ENCODE measurements at places on chromosomes 7 and 10. TPM values are rescaled to one million over a fixed set of nuclear protein-coding genes. Genes with fewer than 3 reads are reported as not detected.

The ZNF212 gene
- 10.5 TPM for total RNA-seq

The GRM3 gene
- total RNA-seq = not detected

The DNAAF5 gene
- total RNA-seq = 22.3 TPM

The PSMA2 gene
- 21.2 TPM for total RNA-seq

The SPAM1 gene
- total RNA-seq = not detected

The ADD3 gene
- 74.3 TPM for total RNA-seq

The ABCC2 gene
- 2.5 TPM for total RNA-seq

The SMO gene
- 2.0 TPM for total RNA-seq

The MYO3A gene
- total RNA-seq = 0.47 TPM

The CDHR1 gene
- total RNA-seq = 0.31 TPM

- H3K27me3 ChIP-seq = no peaks in the 10 kb centered on the region
- no peak overlapping the region for H3K4me3 ChIP-seq
- H3K4me1 ChIP-seq = no peaks in the 10 kb centered on the region
- H3K36me3 ChIP-seq = no peaks in the 10 kb centered on the region
- DNase-seq = no peak
These were observed 150.4 kb downstream of the PRKG1 start for GRCh38 chr10:51224671-51225161.

DNA sequence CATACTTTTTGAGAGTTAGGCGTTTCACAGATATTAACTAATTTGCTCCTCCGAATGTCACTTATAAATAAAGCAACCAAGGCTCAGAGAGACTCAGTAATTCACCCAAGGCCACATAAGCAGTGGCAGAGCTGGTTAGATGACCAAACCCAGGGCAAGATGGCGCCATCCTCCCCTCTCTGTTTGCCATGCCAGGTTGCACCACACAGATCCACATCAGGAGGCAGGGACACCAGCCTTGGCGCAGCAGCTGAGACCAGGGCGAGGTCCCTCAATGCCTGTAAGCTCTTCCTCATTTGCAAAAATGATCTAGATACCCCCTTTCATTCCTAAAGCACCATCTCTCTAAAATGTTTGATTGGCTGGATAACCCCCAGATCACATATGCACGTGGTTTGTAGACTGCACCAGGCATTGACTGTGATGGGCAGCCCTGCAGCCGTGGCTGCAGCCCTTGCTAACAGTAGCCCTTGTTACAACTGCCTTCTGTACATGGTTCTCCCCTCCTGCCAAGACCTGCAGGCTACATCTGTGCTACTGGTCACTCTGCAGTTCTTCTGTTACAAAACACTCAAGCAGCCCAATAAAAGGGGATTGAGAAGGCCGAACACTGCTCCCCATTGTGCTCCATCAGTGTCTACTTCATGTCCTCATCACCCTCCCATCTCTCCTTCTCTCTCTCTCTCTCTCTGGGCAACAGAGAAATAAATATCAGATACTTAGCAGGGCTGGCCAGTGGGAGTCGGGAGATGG, 298.6 kb downstream of the PRPF18 start:
- no peak overlapping the region for H3K4me3 ChIP-seq
- H3K27me3 ChIP-seq = no peaks in the 10 kb centered on the region
- no peaks in the 10 kb centered on the region for H3K36me3 ChIP-seq
- H3K4me1 ChIP-seq = peaks cover 7% of the 10 kb centered on the region

DNA sequence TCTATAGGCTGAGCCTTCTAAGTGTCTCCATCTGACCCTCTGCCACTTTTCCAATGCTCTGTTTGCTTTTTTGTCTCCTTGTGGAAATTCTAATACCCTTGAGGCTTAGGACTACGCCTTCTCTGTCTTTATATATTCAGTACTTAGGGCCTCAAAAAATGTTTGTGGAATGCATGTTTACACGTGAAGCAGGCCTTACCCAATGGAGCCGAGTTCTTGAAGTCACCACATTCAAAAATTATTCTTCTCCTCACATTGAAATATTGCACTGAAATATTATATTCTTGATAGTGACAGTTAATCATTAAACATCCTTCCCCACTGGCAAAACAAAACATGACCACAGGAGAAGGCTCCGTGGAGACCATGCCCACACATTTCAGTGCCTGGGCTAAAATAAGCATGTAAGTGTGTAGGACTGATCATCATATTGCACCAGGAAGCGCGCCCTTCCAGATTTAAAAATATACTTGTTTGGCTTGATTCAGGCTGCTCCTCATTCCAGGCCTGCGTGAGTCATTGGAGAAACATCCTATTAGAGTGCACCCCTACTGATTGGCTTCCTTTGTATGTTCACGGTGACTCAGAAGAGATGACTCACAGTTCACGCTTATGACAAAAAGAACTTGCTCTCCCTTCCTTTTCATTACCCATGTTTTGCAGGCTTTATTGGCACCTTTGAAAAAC, 307.4 kb upstream of the AOAH start:
- peaks cover 20% of the 10 kb centered on the region for H3K4me1 ChIP-seq
- peak overlapping the region; percentile 41 for H3K27ac ChIP-seq
- no peak for DNase-seq
- H3K4me3 ChIP-seq = no peak overlapping the region
- H3K36me3 ChIP-seq = no peaks in the 10 kb centered on the region

DNA sequence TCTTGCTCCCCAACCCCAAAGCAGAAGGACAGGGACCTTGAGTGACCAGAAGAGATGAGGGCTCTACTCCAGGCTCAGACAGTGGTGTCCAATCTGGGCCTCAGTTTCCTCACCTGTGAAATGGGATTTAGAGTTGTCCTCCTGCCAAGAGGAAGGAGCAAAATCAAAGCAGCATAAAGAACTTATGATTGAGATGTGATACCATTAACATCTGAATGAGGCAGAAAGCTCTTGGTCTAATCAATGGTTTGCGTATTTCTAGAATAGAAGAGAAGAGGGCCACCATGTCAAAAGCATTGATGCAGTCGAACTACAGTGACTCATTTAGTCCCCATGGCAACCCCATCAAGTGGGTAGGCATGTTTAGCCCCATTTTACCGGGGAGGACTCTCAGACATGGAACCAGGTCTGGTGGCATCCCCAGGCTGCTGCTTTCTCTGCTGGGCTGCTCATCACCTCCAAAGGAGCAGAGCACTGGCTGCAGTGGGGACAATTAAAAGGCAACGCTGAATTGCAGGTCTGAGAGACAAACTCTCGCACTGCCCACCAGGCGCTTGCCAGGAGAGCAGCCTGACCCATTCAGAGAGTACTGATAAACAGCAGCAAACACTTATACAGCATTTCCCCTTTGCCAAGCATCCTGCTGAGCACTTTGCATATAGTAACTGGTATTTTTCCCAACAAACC, 175.9 kb downstream of the NEURL1 start:
- H3K4me3 ChIP-seq = no peak overlapping the region
- H3K36me3 ChIP-seq = no peaks in the 10 kb centered on the region
- no peaks in the 10 kb centered on the region for H3K27me3 ChIP-seq
- DNase-seq = no peak

DNA sequence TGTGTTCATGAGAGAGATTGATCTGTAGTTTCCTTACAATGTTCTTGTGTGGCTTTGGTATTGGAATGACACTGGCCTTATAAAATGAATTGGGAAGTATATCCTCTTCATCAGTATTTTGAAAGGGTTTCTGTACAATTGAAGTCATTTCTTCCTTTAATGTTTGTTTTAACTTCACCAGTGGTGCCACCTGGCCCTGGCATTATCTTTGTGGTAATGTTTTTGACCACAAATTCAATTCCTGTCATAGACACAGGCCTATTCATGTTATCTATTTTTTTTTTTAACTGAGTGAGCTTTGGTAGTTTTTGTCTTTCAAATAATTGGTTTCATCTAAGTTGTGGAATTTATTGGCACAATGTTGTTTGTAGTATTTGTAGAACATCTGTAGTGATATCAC, 127.7 kb downstream of the CDK14 start:
- no peak overlapping the region for H3K27ac ChIP-seq
- DNase-seq = no peak
- peaks cover 23% of the 10 kb centered on the region for H3K4me1 ChIP-seq
- H3K4me3 ChIP-seq = no peak overlapping the region
- no peaks in the 10 kb centered on the region for H3K27me3 ChIP-seq

DNA sequence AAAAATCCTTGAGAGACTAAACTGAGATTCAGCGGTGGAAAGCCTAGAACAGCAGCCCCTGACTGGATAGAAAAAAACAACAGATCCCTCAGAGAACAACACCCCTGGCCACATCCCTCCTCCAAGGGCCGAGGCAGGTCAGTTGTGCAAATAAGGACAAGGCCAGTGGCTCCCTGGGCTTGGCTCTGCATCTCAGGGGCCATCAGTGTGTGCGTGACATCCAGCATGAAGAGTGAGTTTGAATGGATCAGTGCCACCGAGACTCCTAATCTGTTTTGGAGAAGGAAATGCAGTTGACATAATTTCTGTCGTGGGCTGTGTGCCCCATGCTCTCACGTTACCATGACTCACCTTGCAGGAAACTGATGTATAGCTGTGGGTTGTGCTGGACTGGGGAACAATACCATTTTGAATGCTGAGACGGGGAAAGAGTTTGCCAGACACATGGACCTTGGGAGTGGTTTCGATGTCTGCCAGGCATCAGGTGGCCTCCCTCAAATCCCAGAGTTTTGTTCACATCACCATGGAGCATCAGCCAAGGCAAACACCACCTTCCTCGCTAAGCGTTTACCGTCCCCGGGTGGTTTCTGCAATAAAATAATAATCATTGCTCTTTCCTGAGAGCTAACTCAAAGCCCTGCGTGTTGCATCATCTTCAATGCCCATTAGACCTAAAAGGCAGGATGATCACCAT, 153.2 kb upstream of the FZD8 start:
- no peak for DNase-seq
- no peaks in the 10 kb centered on the region for H3K4me1 ChIP-seq
- no peak overlapping the region for H3K27ac ChIP-seq

- DNase-seq = no peak
- H3K4me3 ChIP-seq = no peak overlapping the region
- H3K4me1 ChIP-seq = no peaks in the 10 kb centered on the region
- no peaks in the 10 kb centered on the region for H3K36me3 ChIP-seq
These were observed 29.5 kb upstream of the FBXW4 start for GRCh38 chr10:101724446-101724845.

DNA sequence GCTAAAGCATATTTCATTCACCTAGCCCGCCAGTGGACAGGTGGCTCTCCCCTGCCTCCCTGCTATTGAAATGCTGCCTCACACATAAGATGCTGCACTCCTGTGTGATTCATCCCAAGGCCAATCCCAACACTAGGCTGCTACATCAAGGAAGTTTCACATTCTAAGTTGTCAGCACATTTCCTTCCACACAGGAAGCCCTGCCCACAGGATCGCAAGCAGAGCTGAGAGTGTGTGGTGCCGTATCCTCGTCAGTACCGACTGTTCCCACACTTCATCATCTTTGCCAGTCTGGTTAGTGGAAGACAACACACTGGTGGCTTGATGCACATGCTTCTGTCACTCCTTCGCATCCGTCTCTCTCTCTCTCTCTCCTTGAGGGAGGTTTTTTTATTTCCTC, 194.3 kb upstream of the PPP2R2D start:
- H3K36me3 ChIP-seq = no peaks in the 10 kb centered on the region
- H3K27ac ChIP-seq = no peak overlapping the region
- H3K4me1 ChIP-seq = no peaks in the 10 kb centered on the region

DNA sequence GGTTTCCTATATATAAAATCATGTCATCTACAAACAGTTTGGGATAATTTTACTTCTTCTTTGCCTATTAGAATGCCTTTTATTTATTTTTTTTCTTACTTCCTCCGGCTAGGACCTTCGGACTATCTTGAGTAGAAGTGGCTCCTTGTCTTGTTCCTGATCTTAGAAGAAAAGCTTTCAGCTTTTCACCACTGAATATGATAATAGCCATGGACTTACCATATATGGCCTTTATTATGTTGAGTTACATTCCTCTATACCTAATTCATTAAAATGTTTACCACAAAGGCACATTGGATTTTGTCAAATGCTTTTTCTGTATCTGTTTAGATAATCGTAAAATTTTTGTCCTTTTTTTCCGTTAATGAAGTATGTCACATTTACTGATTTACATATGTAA, 395.7 kb downstream of the NXPH1 start:
- H3K4me1 ChIP-seq = no peaks in the 10 kb centered on the region
- no peak for DNase-seq
- no peak overlapping the region for H3K27ac ChIP-seq
- H3K36me3 ChIP-seq = no peaks in the 10 kb centered on the region
- no peaks in the 10 kb centered on the region for H3K27me3 ChIP-seq
- no peak overlapping the region for H3K4me3 ChIP-seq

- H3K27me3 ChIP-seq = no peaks in the 10 kb centered on the region
- no peaks in the 10 kb centered on the region for H3K36me3 ChIP-seq
- no peak for DNase-seq
- H3K4me3 ChIP-seq = no peak overlapping the region
- H3K4me1 ChIP-seq = no peaks in the 10 kb centered on the region
These were observed 7.5 kb upstream of the DNAJC1 start for GRCh38 chr10:22010973-22011408.

DNA sequence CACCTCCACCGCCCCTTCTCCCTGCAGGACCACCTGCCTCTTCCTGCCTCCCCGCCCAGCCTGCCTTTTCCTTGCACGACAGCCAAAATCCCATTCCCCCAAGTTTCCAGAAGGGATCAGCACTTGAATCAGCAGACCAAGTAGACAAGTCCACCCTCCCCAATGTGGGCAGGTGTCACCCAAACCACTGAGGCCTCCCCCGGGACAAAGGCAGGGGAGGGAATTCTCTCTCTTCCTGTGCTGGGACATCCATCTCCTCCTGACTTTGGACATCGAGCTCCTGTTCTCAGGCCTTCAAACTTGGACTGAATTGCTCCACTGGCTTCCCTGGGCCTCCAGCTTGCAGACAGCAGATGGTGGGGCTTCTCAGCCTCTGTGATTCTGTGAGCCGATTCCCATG, 21.6 kb upstream of the PSMG3 start:
- H3K27ac ChIP-seq = no peak overlapping the region
- no peak overlapping the region for H3K4me3 ChIP-seq
- no peaks in the 10 kb centered on the region for H3K36me3 ChIP-seq
- DNase-seq = no peak

DNA sequence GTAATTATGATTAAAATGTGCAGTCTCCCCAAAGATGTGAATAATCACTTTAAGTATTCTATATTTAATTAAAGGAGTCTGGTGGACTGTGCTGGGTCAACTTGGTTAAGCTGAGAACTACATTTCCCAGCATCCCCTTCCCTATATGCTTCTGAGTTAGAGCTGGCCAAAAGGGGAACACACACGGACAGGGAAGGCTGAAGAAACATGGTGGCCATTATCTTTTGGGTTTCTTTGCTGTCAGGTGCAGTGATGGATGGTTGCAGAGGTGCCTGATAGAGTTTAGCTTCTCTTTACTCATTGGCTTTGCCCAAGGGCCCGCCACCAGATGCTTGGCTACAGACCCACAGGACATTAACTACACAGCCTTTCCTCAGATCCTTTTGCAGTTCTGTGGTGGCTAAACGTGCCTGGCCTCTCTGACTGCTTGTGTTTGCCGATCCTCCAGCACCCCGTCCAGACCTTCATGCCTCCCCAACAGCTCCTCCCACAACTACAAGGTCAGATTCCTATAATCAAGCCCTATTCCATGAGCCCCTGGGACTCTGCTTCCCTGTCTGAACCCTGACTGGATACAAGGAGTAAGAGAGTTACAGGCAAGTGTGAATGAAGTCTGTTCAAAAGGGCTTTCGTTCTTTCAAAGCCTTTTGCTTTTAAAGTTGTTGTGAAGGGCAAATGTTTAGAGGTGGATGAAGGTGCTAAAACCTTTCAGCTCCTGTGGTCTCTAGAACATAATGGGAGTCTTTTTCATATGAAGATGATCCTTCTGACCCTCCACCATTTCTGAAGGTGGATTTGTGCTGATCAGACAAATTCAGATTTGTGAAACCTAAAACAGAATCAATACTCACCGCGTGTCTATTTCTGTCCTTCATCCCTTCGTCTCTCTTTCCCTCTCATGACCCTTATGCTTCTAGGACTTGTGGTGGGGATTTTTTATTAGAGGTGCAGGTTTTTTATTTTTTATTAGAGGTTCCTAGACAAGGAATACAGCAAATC, 21.5 kb downstream of the BUB3 start:
- no peaks in the 10 kb centered on the region for H3K4me1 ChIP-seq
- no peak overlapping the region for H3K27ac ChIP-seq
- H3K27me3 ChIP-seq = no peaks in the 10 kb centered on the region
- no peak overlapping the region for H3K4me3 ChIP-seq
